ENCODE measurements at places on chromosomes 4 and X.

DNA sequence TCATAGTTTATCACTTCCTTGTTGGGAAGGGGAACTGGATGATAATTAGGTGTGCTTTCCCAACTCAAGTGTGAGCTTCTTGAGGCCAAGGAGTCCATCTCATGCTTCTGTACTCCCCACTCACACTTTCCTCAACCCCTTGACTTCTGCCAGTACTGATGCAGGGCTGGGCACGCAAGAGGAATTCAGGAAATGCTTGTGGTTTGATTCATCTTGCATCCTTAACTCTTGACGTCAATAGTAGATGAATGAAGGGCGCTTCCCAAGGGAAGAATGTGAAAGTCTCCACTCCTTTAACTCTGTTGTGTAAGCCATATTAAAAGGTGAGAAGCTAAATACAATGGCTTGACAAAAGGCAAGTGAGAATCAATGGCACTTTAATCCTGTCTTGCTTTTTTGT lies 101.8 kb downstream of the AGTR2 start:
- no peak for DNase-seq

DNA sequence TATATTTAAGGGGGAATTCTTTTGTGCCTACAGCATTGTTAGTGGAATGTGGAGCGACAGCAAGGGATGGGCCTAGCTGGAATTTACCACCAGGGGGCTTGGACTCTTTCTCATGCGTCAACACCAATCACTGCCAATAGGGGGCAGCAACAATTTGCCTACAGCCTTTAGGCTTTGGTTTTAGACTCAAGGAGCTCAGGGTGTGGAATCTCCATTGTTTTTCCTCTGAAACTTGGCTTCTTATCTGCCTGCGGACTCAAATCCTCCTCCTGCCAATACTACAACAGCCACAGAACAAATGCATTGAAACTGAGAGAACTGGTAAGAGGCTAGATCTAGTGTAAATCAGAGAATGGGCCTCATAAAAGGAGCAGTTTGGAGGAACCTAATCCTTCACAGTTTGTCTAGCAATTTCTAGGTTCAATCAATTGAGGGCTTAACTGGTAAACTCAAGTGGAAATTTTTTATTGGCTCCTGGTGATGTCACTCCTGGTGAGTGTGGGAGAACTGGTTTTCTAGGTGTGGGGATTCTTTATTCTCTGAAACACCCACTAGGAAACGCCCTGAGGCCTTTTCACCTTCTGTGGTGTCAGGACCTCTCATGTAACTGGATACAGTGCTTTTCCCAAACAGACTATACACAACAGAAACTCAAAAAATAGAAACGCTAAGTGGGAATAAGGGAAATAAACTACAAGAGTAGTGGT lies 27.9 kb upstream of the TMSB4X start:
- peak; percentile 75 for DNase-seq

DNA sequence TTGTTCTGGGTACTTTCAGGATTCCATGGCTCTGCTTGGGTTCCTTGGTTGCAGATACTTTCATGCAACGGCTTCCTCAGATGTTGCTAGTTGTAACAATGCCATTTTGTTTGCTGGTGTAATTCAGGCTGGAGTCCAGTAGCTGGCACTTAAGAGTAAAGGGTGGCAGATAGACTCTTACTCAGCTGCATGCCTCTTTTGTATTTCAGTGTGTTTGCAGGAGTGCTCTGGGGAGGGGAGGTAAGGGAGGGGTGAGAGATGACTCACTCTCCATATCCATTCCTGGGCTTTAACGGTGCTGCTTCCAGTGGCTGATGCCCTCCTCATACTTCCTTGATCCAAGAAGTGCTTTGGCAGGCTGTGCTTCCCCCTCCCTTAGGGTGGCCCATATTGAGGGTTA lies 155.2 kb downstream of the ZNF330 start:
- DNase-seq, result no peak

DNA sequence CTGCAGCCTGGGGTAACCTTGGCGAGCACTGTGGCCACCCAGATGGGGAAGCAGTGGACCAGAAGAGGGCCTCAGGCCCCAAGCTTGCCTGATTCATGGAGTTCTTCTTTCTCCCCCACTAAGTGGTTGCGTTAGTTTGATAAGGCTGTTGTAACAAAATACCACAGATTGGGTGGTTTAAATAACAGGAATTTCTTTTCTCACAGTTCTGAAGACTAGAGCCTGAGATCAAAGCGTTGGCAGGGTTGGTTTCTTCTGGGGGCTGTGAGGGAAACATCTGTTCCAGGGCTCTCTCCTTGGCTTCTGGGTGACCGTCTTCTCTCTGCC lies 105.7 kb upstream of the GATB start:
- DNase-seq, result no peak

DNA sequence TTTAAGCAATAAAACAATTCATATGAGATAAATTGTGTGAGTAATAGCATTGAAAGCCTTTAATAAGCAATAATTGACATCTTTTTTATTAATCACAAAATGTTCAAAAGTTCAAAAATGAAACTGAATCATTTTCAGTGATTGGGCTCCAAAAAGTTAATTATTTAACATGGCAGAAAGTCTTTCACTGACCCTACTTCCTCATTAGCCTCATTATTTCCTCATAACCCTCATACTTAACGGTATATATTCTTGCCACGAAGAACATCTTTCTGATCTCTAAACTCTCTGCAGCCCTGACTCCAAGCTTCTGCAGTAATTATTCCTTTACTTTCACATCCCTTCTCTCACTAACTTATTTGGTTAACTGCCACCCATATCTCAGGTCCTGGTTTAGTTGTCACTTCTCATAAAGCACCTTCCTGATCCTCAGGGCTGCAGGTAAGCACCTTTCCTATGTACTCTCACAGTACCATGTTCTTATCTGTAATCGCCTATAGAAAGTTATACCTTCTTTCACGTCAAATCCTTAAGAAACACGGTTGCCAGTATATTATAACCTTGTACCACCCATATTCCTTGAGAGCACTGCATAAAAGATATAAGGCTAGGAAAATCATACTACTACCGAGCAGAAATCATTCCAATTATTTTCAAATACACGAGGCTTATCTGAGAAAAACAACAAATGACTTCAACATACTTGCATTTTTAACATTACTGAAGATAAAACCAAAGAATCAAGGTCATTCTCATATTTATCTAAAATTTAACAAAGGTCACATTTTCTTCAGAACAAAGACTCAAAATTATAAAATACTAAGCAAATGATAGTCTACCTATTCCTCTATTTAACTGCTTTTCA lies 72.2 kb downstream of the PPP3CA start:
- DNase-seq, result no peak

GRCh38 chrX:129247642-129248041 lies 275.6 kb downstream of the SMARCA1 start:
- no peak for DNase-seq

GRCh38 chrX:41522081-41522480 lies 74.9 kb downstream of the NYX start:
- no peak for DNase-seq

- no peak for DNase-seq
These were observed 40.0 kb downstream of the PCDH10 start for GRCh38 chr4:133189147-133189517.

GRCh38 chr4:128770807-128771206 lies 38.7 kb upstream of the JADE1 start:
- no peak for DNase-seq

- no peak for DNase-seq
These were observed 85.4 kb upstream of the RAPGEF2 start for GRCh38 chr4:159017323-159018026.

GRCh38 chr4:42327323-42327722 lies 70.0 kb upstream of the SHISA3 start:
- DNase-seq, result no peak

DNA sequence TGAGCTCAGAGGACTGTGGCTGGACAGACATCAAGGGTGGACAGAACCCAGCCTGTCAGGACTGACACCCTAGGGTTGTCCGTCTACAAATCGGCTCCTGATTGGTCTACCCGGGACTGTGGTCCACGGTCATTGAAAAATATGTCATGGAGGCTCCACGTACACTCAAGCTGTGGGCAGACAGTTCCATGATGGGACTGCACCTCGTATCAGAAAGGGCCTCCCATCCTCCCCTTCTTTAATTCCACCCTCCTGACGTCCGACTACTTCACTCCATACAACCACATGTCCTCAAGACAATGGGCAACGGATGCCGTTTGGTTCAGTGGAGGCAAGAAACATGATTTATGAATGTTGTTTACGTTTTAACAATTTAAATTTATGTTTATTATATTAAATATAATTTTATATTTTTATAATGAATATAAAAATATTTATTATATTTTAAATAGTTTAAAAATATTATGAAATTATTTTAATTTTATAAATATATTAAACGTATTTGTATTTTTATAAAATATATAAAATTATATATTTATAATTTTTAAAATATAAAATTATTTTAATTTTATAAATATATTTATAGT lies 58.0 kb upstream of the SHOX start:
- DNase-seq, result no peak

GRCh38 chrX:13473442-13474163 lies 95.8 kb upstream of the EGFL6 start:
- DNase-seq, result no peak
